Naive B cell (primary cell): ENCODE measurements at places on chromosomes 7 and 10.

- DNase-seq = no peak
Observed at GRCh38 chr7:4769761-4770160, 5.7 kb upstream of the AP5Z1 start.

DNA sequence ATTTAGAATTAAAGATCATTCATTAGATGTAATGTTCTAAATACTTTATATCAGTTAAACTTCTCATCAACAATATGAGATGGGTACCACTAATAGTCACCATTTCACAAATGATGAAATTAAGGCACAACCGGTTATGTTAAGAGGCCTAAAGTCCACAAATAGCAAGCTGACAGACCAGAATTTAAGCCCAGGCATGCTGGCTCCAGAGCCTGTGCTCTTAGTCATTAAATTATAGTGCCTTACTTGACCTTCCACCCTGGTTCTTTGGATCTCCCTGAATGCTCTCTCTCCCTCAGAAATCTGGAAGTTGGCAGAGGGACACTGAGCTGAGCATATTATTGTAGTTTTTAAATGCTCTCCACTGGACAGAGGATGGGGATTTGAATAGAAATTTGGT lies 3.6 kb downstream of the LIPN start:
- DNase-seq = no peak

DNA sequence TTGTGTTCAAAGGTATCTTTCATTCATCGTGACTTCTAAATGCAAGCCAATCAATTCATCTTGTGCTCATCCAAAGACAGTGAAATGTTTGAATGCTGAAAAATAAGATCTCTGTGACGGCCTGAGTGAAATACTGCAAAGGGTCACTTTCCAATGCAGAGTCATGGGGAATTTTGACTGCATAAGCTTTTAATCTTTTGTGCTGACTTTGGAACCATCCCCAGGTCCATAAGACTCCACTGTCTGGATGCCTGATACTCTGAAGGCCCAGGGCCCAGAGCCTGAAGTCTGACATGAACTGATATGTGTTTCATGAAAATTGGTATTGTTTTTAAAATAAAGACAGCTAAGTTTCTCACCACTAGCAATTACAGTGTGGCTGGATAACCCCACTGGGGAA lies 39.0 kb downstream of the PPP1R3C start:
- no peak for DNase-seq

DNA sequence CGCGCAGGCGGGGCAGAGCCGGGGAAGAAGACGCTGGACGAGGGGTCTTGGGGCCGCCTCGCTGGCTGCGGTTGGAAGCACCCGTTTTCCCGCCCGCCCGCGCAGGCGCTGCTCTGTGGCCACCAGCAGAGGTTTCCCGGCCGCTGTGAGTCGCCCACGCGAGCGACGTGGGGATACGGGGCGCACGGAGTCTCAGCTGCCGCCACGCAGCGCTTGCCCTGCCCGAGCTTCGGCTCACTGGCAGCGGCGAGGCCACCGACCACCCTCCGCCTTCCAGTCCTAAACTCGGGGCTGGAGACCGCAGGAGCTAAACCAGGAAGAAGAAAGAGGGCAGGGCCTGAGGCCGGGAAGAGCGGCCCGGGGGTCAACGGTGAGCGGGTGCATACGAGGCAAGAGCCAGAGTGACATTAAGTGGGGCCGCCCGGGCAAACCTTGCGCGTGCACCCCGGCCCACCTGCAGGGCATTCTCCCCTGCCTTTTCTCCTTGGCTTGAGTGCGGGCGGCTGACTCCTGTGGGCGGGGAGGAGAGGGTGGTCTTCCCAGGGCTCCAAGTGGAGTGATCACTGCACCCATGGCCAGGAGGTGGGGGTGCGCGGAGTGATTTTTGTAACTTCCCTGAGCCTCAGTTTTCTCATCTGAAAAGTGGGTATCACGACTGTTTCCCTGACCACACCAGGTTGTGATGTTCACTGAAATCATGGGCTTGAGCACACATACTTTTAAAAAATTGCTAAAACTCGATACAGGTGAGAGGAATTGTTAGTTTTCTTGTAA lies 7.1 kb upstream of the EMX2 start:
- no peak for DNase-seq

GRCh38 chr7:149375234-149376008 lies 85.4 kb downstream of the ZNF777 start:
- DNase-seq = no peak

GRCh38 chr7:64877714-64878610 lies 25.1 kb upstream of the ZNF273 start:
- no peak for DNase-seq

GRCh38 chr7:98228801-98229200 lies 17.6 kb downstream of the BHLHA15 start:
- no peak for DNase-seq

GRCh38 chr7:8536431-8536830 lies 103.0 kb downstream of the NXPH1 start:
- no peak for DNase-seq

- DNase-seq = no peak
Observed at GRCh38 chr10:75009426-75009825, 102.0 kb upstream of the SAMD8 start.

GRCh38 chr10:86613905-86614304 lies 40.4 kb upstream of the OPN4 start:
- DNase-seq = no peak

- peak; percentile 11 for DNase-seq
Observed at GRCh38 chr7:83162402-83163256, at the start of gene PCLO. TSS of gene PCLO (minus strand) at chr7:83162884. CDS start at chr7:83162592, 292 bp downstream.

DNA sequence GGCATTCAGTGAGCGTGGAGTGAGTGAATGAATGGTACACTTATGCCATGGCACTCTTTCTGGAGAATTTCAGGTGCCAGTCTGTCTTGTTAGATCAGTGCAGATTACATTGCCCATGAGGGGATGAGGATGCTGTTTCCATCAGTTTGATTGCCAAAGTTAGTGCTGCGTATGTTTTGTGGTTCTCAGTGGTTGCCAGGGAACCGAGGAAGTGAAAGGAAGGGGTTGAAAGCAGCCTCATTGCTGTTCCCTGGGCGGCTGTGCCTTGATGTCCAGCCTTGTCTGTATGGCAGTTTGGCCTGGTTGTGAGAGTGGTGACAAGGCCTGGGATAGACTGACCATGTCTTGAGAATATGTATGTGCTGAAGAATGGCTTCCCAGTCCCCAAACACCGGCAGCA lies 30.2 kb downstream of the WBP1L start:
- no peak for DNase-seq

DNA sequence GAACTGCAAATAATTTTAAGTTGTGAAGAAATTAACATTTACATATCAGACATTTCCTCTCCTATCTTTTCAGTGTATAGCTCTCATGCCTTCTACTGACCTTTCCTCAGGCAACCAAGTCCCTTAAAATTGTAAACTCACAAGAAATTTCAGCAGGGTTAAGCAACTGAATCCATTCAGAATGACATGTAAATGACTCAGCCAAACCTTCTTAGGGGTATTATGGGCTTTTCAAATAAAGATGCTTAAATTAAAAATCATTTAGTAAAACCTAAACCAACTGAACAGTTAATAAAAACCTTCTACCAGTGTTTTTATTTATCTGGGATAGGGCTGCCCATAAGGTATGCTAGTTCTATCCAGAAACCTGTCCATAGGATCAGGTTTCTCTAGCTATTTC lies 20.7 kb downstream of the WAPL start:
- no peak for DNase-seq

DNA sequence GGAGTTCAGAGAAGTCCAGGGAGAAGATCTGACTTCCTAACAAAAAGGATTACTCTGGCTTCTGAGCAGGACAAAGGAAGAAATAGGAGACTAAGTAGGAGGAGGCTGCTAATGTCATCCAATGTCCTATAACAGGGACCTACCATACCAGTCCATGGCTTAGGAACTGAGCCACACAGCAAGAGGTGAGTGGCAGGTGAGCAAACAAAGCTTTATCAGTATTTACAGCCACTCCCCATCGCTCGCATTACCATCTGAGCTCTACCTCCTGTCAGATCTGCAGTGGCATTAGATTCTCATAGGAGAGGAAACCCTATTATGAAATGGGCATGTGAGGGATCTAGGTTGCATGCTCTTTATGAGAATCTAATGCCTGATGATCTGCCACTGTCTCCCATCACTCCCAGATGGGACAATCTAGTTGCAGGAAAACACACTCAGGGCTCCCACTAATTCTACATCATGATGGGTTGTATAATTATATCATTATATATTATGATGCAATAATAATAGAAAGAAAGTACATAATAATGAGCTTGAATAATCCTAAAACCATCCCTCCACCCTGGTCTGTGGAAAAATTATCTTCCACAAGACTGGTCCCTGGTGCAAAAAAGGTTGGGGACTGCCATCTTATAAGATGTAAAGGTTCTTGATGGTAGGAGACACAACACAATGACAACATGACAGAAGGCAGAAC lies 487.4 kb downstream of the PLXDC2 start:
- no peak for DNase-seq

- DNase-seq = peak; percentile 36
Observed at GRCh38 chr7:131424219-131424822, 96.6 kb downstream of the MKLN1 start.

DNA sequence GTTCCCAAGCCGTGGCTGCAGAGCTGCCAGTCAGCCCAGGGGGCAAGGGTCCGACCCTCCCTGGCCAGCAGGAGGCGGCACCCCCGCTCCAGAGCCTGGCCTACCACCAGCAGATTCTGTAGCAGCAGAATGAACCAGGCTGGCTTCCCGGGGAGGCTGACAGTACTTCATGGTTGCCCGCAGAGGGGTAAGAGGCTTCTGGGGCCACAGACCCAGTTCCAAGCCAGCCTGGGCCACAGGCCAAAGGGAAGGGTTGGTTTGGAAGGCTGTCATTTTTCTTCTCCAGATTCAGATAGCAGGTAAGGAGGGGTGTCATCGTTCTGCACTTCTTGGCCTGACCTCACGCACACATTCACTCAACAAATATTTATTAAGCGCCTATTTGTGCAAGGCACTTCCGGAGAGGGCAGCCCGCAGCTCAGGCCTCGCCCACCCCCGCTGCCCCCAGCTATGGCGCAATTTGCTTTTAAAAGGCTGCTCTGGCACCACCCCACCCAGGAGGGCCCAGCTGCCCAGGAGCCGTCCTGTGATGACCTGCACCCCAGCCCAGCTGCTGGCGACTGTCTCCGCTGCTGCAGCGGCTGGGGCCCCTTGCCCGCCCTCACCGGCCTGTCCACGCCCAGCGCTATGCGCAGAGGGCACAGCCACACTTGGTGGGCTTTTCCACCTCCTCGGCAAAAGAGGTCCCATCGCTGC lies 168.5 kb downstream of the LCOR start:
- DNase-seq = no peak

- DNase-seq = no peak
Observed at GRCh38 chr7:6032167-6032566, 991 bp downstream of the ANKRD61 start.

GRCh38 chr7:113076703-113077102 lies 9.9 kb downstream of the GPR85 start:
- DNase-seq = no peak
